ENCODE measurements at places on chromosomes 1 and 21. TPM values are rescaled to one million over a fixed set of nuclear protein-coding genes. Genes with fewer than 3 reads are reported as not detected.

Gene IL6R
- 4.9 TPM for total RNA-seq

Gene LAMC1
- total RNA-seq = 853 TPM

Gene SLC45A1
- total RNA-seq = 5.6 TPM

Gene LRRC53
- not detected for total RNA-seq

Gene ADCY10
- under 0.01 TPM for total RNA-seq

Gene ISG15
- 33.9 TPM for total RNA-seq

Gene TMPRSS3
- not detected for total RNA-seq

Gene FAM110D
- total RNA-seq = not detected

Gene FAM72C
- 0.46 TPM for total RNA-seq

Gene SYT11
- 88.3 TPM for total RNA-seq

Gene SERINC2
- 13.4 TPM for total RNA-seq

Gene MAN1C1
- total RNA-seq = 13.4 TPM

Gene SDHB
- 91.4 TPM for total RNA-seq

Gene PCBP3
- 2.5 TPM for total RNA-seq

Gene PEAR1
- total RNA-seq = 12.7 TPM

Gene RPS6KA1
- 1.1 TPM for total RNA-seq

Gene TMEM200B
- 4.3 TPM for total RNA-seq

Gene FAM43B
- 0.13 TPM for total RNA-seq

Gene PLA2G5
- 0.52 TPM for total RNA-seq

Gene NEK2
- 2.5 TPM for total RNA-seq

All from smooth muscle cell of the pulmonary artery (primary cell).